Fibroblast of villous mesenchyme (primary cell): ENCODE measurements at places on chromosomes 7 and 10. TPM values are rescaled to one million over a fixed set of nuclear protein-coding genes. Genes with fewer than 3 reads are reported as not detected.

- DNase-seq, result no peak
Measured at GRCh38 chr7:110891197-110891596, 199.7 kb upstream of the LRRN3 start.

GRCh38 chr7:457814-458510, 61.7 kb downstream of the PDGFA start:
- no peak for DNase-seq

DNA sequence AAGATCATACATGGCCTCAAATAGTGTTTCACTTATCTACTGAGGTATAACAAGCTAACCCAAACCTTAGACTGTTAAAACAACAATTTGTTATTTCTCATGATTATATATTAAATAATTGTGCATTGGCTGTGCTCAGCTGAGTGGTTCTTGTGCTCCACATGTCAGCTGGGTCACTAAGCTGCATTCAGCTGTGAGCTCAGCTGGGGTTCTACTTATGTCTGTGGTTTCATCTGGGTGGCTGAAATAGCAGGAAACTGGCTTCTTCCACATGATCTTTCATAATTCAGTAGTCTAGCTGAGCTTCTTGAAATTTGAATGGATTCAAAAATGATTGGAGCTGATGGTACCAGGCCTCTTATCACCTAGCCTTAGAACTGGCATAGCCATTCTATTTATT, 181.8 kb upstream of the CSTF2T start:
- DNase-seq, result no peak

GRCh38 chr10:42951486-42952251, 125.2 kb upstream of the RET start:
- no peak for DNase-seq

DNA sequence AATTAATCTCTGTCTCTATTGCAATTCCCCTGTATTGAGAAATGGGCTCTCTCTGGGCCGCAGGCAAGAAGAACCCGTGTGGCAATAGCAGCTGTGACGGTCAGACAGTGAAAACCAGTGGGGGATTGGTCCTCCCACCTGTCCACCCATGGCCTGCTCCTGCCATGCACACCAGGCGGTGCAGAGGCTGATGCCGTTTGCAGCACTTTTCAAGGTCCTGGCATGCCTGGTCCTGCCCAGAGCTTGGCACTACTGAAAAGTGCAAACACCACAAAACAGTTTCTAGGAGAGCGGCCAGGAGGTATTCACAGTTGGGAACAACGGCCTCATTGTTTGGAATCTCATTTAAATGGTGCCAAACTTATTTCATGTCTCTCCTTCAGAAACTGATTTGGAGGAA, 41.5 kb downstream of the PSPH start:
- no peak for DNase-seq

DNA sequence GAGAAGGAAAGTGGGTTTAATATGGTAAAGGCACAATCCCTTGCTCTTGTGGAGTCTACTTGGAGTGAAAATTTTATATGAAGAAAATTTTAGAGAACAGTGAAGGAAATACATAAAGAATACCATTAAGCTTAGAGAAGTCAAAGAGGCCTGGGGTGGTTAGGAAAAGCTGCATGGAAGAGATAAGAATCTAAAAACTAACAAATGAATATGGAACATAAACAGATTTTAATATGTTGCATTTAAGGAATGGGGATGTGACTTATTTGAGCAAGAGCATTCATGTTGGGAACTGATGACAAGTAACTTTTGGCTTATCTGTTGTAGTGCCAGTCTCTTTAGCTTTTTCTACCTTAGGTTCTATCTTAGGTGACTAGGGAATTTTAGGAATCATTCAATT, 31.0 kb downstream of the AHR start:
- DNase-seq, result peak; percentile 33

DNA sequence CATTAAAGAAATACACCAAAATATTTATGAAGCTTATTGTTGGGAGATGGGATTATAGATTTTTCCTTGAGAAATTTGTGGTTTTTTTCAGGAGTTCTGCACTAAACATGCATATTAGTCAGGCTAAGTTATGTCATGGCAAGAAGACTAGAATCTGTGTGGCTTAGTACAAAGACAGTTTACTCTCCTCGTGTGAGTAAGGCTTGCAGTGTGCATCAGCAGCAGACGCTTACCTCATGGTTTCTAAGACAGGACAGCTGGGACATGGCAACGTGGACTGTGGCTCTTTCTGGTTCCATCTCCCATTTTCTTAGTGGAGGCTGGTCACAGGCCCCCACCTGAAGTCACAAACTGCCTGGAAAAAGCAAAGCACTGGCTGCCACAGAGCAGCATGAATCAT, 429.6 kb upstream of the VSTM2A start:
- no peak for DNase-seq

The GPR26 gene
- not detected in 2 replicates for total RNA-seq

The TMEM196 gene
- not detected in 2 replicates for total RNA-seq

GRCh38 chr7:127644484-127644883, 7.5 kb upstream of the SND1 start:
- no peak for DNase-seq
